ENCODE measurements at places on chromosomes 16 and 17.

- peak; percentile 17 for DNase-seq
Measured at GRCh38 chr17:77189148-77189547, 48.4 kb downstream of the SEC14L1 start.

GRCh38 chr17:1919201-1919600 lies 89.4 kb downstream of the RPA1 start:
- no peak for DNase-seq

- no peak for DNase-seq
Measured at GRCh38 chr17:57557416-57557815, 187.7 kb downstream of the CCDC182 start.

DNA sequence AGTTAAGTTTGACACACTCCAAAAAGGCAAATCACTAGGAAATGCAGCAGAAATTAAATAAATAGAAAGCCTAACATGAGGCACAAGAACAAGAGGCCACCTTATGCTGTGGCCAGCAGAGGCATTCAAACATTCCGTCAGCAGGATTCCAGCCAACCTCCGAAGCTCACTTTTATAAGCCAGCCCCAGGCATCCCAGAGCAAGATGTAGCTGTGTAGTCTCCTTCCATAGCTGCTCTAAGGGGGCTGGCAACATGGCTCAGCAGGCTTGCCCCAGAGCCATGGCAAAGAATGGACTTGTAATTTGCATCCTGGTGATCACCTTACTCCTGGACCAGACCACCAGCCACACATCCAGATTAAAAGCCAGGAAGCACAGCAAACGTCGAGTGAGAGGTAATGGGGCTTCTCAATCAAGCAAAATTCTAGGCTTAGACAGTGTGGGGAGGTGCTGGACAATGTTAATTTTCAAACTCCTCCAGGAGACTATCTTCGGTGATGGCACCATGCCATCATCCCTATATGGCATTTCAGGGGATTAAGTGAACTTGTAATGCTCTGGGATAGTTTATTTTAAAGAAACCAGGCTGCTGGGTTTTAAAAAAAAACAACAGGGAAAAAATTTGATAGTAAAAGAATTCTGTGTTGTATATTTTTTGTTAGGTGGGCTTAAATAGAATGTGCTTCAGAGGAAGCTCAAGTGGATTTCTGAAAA lies at the start of gene CLEC3A:
Gene CLEC3A, plus strand, starts transcription at position 202 of the 714 bp plus-strand sequence. Its CDS starts 79 bp downstream, at position 281.
- DNase-seq, result no peak

- DNase-seq, result no peak
Measured at GRCh38 chr17:40525294-40525693, 23.9 kb upstream of the TNS4 start.

DNA sequence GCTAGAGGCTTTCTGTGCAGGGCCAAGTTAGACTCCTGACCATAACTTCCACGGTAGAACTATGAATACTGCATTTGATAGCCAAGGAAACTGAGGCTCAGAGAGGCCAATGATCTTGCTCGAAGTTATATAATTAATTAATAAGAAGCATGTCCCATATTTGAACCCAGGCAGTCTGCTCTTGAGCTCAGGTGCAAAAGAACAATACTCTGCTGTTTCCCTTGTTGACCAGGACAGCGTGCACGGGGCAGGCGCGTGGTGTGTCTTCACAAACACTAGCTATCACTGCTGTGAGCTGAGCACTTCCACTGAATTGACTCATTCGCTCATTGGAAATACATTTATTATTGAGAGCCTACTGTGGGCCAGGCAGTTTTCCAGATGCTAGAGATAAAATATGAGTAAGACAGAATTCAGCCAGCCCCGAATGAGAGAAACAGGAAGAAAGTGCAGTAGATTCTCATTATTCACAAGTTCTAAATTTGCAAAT lies 1.6 kb downstream of the CHD9 start:
- no peak for DNase-seq

DNA sequence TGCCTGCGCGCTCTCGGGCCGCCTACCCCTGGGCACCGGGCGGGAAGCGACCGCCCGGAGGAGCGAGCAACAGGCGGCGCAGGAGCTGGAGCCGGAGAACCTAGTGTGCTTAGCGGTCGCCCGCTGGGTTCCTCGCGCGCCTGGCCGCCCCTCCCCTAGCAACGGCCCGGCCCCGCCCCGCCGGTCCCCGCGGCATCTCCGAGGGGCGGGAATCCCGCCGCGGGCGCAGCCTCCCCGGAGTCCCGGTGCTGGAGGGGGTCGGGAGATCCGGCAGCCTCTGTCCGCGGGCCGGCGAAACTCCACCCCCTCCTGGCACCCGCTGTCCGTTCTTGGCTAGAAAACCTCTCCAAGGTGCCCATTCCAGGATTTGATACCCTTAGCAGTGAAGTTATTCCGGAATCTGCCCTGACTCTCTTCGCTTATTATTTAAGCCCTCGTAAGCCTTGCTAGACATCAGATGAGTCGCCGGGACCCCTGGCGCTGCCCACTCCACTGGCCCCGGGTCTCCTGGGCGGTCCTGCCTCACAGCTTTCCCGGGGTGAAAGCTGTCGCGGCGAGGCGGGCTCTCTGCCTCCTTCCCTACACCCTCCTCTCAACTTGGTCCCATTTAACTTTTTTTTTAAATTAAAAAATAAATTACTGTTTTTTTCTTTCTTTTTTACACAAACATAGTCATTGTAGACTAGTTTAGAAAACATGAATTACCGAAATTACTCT lies at the start of gene RPRML:
Gene RPRML, minus strand, starts transcription at position 107 of the 717 bp plus-strand sequence. CDS start 246 bp downstream, outside the sequence.
- DNase-seq, result no peak

DNA sequence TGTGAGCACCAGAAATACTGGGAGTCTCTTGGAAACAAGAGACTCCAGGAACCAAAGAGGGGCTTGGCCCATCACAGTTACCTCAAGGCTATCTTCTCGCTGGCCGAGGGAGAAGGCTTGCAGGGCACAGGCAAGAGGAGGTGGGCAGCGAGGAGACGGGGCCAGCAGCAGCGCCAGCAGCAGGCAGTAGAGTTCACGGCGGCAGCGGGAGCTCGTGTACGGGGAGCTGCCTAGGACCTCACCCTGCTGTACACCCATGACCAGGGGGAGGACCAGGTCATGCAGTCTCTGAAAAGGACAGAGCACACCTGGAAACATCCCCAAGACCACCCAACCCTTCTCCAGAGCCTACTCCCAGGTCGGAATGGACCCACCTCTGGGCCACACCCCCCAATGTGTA lies 30.8 kb downstream of the PELP1 start:
- no peak for DNase-seq

All from activated CD4-positive, alpha-beta T cell treated with anti-CD3 and anti-CD28 coated beads, Interleukin-2, amount 50 U/mL, for 24 hours (primary cell).